IMR-90 (cell line): ENCODE measurements at places on chromosomes 2 and 18. TPM values are rescaled to one million over a fixed set of nuclear protein-coding genes. Genes with fewer than 3 reads are reported as not detected.
A peak's percentile ranks its signal among the peaks of the same experiment; 100 is the strongest.

- DNase-seq: no peak
These were observed 241.8 kb downstream of the STK39 start for GRCh38 chr2:168005586-168005985.

DNA sequence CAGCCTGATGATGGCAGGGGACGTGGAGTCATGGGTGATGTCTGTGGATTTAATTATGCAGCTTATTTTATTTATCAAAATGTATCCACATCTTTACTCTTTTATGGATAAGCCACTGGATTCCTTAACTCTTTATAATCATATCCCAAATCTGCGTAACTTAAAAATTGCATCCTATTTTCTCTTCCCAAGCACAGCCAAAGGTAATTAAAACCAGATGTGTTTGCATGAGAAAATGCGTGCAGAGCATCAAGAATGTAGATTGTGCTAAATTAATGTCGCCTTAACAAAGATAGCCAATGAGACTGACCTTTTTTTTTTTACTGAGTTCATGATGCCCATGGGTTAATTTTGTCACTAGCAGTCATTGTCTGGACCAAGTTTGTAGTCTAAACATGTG is 10.0 kb downstream of the SH3RF3 start:
- no peak for DNase-seq

GRCh38 chr18:3692691-3693090 is 242.7 kb downstream of the TGIF1 start:
- no peak for DNase-seq

DNA sequence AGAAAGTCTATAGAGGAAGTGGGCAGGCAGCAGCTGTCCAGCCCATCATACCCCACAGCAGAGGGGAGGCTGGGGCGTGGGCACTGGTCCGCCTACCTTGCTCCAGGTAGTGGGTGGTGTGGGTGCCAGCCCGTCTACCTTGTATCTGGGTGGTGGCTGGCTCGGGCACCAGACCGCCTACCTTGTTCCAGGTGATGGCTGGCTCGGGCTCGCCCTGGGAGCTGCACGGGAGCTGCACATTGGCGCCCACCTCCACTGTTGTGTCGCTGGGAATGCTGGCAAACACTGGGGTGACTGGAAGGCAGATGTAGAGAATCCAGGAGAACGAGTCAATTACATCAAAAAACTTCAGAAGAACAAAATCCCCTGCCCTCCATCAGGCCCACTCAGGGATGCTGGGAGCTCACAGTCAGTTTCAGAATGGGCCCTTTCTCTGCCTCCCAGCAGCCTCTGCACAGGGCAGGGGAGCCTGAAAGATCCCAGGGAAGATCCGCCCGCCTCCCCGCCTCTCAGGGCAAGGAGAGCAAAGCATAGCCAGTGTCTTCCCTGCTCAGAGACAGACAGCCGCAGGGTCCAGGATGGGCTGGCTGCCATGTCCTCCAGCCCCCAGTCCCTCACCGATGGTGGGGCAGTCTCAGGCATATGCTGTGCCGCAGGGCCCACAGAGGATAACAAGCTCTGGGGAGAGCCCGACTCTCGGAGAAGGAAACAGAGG is 82.3 kb downstream of the PXDN start:
- no peak for DNase-seq

- peak; percentile 83 for DNase-seq
These were observed 53.1 kb downstream of the ACVR1 start for GRCh38 chr2:157822993-157823392.

GRCh38 chr18:45820106-45820745 is 5.2 kb upstream of the SIGLEC15 start:
- DNase-seq: no peak

- DNase-seq: no peak
These were observed 37.2 kb upstream of the PXDN start for GRCh38 chr2:1781291-1782080.

- DNase-seq: peak; percentile 1
These were observed 31.2 kb downstream of the SMAD2 start for GRCh38 chr18:47899107-47899840.

GRCh38 chr2:21067859-21068537 is 24.1 kb upstream of the APOB start:
- no peak for DNase-seq

DNA sequence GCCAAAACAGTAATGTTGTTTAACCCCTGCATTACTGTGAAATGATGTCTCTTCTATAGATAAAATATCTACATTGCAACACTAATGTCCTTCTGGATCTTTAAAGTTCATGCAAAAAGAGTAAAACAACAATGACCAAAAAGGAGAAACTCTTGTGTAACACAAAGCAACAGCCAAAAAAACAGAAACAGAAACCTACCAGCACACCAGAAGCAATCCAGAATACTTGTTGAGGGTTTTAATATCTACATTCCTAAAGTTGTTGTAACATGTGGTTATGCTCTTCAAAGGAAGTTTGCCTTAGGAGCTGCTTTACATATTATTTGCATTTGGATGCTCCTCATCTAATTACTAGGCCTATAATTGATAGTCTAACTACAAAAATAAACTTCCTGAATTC is 157.2 kb downstream of the BABAM2 start:
- DNase-seq: peak; percentile 81

DNA sequence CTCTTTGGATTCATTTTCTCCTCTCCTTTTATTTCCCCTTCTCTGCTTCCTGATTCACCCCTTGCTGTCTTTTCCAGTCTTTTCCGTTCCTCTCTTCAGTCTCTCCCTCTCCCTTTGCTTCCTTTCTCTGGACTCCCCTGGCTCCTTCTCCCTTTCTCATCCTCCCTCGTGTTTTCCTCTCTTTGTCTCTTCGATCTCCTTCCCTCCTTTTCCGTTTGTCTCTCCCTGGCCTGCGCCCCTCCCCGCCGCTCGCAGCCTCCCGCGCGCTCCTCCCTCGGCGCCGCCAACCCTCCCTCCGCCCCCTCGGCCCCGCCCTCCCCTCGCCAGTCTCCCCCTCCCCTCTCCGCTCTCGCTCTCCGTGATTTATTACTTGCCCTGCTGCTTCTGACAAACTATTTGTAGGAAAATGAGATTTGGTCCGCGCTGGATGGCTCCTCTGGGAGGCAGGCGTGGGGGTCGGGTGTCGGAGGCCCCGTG is 46.0 kb upstream of the PAX8 start:
- DNase-seq: peak; percentile 48

The CDH2 gene
- 53.3 and 55.6 TPM in 2 replicates for polyA plus RNA-seq

The TXNDC2 gene
- polyA plus RNA-seq: 0.16 TPM in 1 of 2 replicates, not detected in the other

The PTH2R gene
- not detected in 2 replicates for polyA plus RNA-seq

The REG3G gene
- polyA plus RNA-seq: not detected in 2 replicates

The OTOS gene
- 0.34 TPM in 1 of 2 replicates, not detected in the other for polyA plus RNA-seq

The PDE6D gene
- 24.3 and 24.7 TPM in 2 replicates for polyA plus RNA-seq

The CRYGC gene
- not detected in 2 replicates for polyA plus RNA-seq

The FEV gene
- not detected in 2 replicates for polyA plus RNA-seq

The SERPINB12 gene
- polyA plus RNA-seq: not detected in 2 replicates
